ENCODE measurements at places on chromosomes 3 and 15.
A peak's percentile ranks its signal among the peaks of the same experiment; 100 is the strongest.

DNA sequence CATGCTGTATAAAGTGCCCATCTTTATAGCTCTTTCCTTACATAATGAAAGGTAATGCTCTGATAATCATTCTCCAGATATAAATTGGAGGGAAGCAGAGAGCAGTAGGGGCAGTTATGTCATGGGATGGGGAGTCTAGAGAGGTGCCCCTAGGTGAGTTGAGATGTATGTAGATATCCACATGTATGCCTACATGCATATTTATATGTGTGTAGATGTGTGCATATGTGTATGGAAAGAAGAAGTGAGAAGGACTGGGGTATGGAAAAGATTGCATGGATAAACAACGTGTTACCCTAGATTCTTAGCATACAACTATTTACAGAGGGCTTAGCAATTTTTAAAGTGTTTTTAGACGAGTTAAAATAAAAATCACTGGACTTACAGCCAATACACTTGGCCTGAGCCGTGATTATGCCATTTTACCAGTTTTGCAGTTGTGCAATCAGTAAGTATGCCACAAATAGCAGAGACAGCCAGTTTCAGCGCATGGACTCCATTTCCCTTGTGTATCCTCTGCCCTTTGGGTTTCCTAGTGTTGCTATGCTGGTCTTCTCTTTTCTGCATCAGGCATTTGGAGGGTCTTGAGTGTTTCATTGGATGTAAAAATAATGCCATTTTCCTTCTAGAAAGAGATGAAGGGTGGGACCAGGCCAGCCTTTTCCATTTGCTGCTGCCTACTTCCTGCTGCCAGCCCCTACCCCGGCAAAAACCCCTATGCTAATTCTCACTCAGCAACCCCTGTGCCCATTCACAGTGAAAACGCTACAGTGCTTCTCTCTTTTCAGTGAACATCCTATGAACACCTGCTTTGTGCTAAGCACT lies 199.4 kb upstream of the NR2E3 start:
- peak; percentile 25 for DNase-seq
- H3K36me3 ChIP-seq = peaks cover 5% of the 10 kb centered on the region
- H3K4me1 ChIP-seq = peaks cover 25% of the 10 kb centered on the region

DNA sequence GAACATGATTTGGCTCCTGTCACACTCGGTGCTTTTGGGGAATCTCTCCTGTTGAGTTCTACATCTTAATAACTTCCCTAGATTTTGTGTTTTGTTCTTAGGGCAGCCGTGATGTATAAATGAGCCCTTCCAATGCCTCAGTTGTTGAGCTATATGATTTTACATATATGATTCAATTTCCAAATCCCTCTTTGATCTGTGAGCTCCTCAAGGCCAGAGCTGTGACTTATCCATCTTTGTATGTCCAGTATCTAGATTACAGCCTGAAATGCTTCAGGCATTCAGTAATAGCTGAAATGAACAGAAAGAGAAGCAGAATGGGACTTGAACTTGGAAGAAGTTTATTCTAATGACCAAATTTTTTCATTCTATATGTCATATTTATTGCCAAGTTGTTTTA lies 26.6 kb downstream of the CGGBP1 start:
- peak overlapping the region; percentile 67 for H3K4me3 ChIP-seq
- DNase-seq = no peak
- peak overlapping the region; percentile 59 for H3K27ac ChIP-seq
- H3K36me3 ChIP-seq = peaks cover 6% of the 10 kb centered on the region

DNA sequence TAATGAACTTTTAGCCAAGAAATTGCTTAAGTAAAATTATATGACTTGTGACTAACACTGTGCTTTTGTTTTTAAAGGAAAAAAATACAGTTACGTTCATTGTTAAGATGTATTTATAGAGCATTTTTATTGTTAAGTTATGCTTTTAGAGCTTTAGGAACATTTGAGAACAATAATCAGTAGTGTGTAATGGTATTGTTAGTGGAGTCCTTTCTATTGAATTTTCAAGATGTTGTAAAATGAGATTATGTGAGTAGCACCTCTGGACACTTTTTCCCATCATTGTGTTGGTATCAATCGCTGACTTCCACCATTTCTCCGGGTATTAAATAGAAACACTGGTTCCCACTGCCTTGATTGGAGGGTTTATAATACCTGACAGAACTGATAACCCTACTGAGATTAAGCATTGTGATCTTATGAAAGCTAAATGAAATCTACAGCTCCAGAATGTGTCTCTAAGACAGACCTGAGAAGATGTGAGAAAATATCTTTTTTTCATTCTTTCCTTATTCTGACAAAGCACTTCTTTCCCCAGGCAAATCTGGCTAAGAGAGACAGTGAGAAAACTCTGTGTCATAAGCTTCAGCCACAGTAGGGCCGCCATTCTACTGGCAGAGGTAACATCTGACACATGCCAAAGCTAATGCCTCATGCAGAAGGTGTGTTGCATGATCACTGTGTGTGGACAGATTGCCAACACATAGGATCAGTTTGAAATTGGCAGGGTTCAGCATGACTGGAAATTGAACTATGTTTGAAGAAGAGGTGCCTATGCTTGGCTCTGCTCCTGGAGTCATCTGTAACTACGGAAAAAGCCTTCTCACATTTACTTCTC lies 610.8 kb downstream of the MECOM start:
- peak; percentile 57 for DNase-seq
- peaks cover 7% of the 10 kb centered on the region for H3K36me3 ChIP-seq

GRCh38 chr3:159559771-159560170 lies 428.9 kb upstream of the IL12A start:
- H3K4me3 ChIP-seq = no peak overlapping the region
- H3K27ac ChIP-seq = no peak overlapping the region
- no peaks in the 10 kb centered on the region for H3K36me3 ChIP-seq
- no peaks in the 10 kb centered on the region for H3K4me1 ChIP-seq

DNA sequence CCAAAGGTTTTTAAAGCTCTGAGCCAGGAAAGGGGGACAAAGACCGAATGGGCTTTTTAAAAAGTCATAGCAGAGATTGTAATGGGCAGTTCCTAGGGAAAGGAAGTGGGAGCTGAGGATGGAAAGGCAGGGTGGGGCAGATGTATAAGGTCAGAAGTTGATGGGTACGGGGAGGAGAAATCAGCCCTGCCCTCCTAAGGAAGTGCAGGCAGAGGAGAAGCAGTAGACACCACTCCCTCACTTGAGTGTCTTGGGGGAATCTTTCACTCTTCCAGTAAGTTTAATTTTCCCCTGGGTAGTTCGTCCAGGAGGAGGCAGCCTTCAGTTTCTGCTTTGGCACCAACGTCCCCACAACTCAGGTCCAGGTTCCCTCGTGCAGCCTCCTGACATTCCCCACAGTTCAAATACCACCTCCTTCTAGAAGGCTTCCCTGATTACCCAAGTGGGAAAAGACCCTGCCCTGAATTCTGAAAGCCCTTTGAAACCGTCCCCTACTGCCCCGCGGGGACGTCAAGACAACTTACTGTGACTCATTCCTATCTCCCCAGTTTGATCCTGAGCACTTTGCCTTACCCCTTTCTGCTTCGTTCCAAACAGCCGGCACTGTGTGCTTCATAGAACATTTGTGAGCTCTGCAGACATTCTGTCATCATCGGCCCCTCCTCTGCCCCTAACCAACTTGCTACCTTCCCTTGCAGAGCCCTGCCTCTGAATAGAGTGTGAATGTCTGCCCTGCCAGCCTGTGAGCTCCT lies 14.3 kb upstream of the SRP14 start:
- H3K36me3 ChIP-seq = peaks cover 1% of the 10 kb centered on the region
- DNase-seq = no peak
- no peak overlapping the region for H3K4me3 ChIP-seq
- H3K27ac ChIP-seq = no peak overlapping the region

DNA sequence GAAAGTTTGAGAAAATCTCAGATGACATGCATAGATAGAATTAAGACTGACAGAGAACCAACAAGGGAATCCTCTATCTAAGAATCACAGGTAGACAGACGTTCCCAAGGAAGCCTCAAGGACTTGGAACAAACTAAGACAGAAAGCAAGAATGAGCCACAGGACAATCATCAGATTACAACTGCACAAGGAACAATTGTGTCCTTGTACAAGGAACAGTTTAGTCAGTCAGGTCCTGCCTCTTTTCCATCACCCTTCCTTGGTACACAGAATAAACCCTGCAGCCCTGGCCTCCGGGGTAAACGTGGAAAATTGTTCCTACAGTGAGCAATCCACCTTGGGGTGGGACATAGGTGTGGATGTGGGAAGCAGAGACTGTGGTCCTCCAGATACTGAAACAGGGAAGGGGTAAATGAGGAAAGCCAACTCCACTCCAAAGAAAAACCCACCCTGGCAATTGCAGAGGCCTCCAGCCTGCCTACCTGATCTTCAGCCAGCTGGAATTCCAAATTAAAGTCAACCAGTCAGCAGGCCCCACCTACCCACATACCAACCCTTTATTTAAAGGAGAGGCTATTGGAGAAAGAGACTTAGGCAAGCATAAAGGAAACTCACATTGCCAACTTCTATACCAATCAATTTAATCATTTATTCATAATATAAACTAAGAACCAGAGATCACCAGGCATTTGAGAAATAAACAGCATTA lies 73.4 kb downstream of the ULK4 start:
- no peak for DNase-seq
- H3K4me3 ChIP-seq = no peak overlapping the region
- no peaks in the 10 kb centered on the region for H3K27me3 ChIP-seq
- no peak overlapping the region for H3K27ac ChIP-seq
- H3K4me1 ChIP-seq = no peaks in the 10 kb centered on the region
- no peaks in the 10 kb centered on the region for H3K36me3 ChIP-seq

DNA sequence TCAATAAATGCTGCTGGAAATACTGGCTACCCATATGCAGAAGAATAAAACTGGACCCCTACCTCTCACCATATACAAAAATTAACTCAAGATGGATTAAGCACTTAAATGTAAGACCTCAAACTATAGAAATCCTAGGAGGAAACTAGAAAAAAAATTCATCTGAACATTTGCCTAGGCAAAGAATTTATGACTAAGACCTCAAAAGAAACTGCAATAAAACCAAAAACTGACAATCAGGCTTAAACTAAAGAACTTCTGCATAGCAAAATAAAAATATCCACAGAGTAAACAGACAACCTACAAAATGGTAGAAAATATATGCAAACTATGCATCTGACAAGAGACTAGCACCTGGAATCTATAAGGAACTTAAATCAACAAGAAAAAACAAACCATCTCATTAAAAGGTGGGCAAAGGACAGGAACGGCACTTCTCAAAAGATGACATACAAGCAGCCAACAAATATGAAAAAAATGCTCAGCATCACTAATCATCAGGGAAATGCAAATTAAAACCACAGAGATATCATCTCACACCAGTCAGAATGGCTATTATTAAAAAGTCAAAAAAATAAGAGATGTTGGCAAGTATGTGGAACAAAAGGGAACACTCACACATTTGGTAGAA lies 47.0 kb downstream of the MYO9A start:
- no peak overlapping the region for H3K4me3 ChIP-seq
- no peak for DNase-seq
- H3K36me3 ChIP-seq = no peaks in the 10 kb centered on the region
- no peaks in the 10 kb centered on the region for H3K4me1 ChIP-seq
- H3K27ac ChIP-seq = no peak overlapping the region

- H3K4me3 ChIP-seq = no peak overlapping the region
- peaks cover 4% of the 10 kb centered on the region for H3K4me1 ChIP-seq
- H3K27ac ChIP-seq = no peak overlapping the region
- no peaks in the 10 kb centered on the region for H3K36me3 ChIP-seq
Observed at GRCh38 chr15:80594091-80594889, 100.8 kb upstream of the ABHD17C start.

- peak overlapping the region; percentile 93 for H3K27ac ChIP-seq
- H3K4me3 ChIP-seq = peak overlapping the region; percentile 90
- H3K27me3 ChIP-seq = no peaks in the 10 kb centered on the region
- peaks cover 12% of the 10 kb centered on the region for H3K36me3 ChIP-seq
Observed at GRCh38 chr3:98901119-98901391, 440 bp downstream of the DCBLD2 start.

DNA sequence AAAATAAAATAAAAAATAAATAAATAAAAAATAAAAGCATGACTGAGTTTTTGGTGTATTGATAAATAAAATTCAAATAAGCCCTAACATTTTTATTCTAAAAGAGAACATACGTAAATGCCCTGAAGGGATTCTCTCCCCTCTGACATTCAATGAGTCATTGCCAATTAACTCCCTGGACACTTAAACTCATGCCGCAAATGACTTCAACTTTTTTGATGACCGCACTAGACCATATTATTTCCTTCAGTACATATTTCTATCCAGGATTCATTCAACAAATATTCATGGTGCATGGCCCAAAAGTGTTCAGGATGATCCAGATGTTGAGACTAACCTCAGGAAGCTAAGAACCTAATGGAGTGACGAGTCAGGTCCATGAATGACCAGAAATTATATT lies 195.9 kb upstream of the LRRN1 start:
- no peak overlapping the region for H3K27ac ChIP-seq
- peaks cover 5% of the 10 kb centered on the region for H3K4me1 ChIP-seq
- no peak overlapping the region for H3K4me3 ChIP-seq
- no peaks in the 10 kb centered on the region for H3K27me3 ChIP-seq
- H3K36me3 ChIP-seq = no peaks in the 10 kb centered on the region
